ENCODE measurements at places on chromosomes 4 and X.
A peak's percentile ranks its signal among the peaks of the same experiment; 100 is the strongest.

- H3K27ac ChIP-seq: peak overlapping the region; percentile 82
- no peaks in the 10 kb centered on the region for H3K27me3 ChIP-seq
- H3K4me1 ChIP-seq: peaks cover 53% of the 10 kb centered on the region
- peak overlapping the region; percentile 97 for H3K4me3 ChIP-seq
- no peak for DNase-seq
Observed at GRCh38 chr4:48342606-48342880, 1.2 kb downstream of the SLAIN2 start.

GRCh38 chrX:71095981-71096759, 519 bp downstream of the FOXO4 start:
- H3K27me3 ChIP-seq: no peaks in the 10 kb centered on the region
- peak overlapping the region; percentile 95 for H3K4me3 ChIP-seq
- H3K27ac ChIP-seq: peak overlapping the region; percentile 93
- H3K4me1 ChIP-seq: peaks cover 26% of the 10 kb centered on the region
- peaks cover 2% of the 10 kb centered on the region for H3K36me3 ChIP-seq

- DNase-seq: no peak
- H3K27ac ChIP-seq: no peak overlapping the region
- no peaks in the 10 kb centered on the region for H3K4me1 ChIP-seq
- H3K4me3 ChIP-seq: no peak overlapping the region
Observed at GRCh38 chr4:141016117-141016798, 117.0 kb downstream of the RNF150 start.

GRCh38 chr4:14254252-14254651, 626.7 kb upstream of the BOD1L1 start:
- no peaks in the 10 kb centered on the region for H3K27me3 ChIP-seq
- H3K27ac ChIP-seq: no peak overlapping the region
- peak; percentile 23 for DNase-seq

DNA sequence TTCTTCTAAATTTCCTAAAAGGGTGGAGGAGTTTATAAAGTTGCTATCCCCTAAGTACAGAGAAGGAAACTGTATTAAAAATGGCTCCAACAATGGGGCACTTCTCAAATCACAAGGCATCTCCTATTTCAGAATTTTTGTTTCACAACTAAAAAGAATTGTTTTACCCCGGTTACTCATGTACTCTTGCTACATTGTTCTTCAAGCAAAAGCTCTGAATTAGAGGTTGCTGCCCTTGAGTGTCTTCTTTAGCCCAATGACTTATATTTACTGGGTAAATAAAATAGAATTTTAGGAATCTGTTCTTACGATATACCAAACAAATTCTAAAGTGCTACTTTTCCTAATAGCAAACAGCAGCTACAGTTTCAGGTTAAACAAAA, 67.5 kb downstream of the PPEF2 start:
- H3K4me1 ChIP-seq: no peaks in the 10 kb centered on the region
- DNase-seq: no peak
- no peaks in the 10 kb centered on the region for H3K36me3 ChIP-seq
- no peak overlapping the region for H3K27ac ChIP-seq

DNA sequence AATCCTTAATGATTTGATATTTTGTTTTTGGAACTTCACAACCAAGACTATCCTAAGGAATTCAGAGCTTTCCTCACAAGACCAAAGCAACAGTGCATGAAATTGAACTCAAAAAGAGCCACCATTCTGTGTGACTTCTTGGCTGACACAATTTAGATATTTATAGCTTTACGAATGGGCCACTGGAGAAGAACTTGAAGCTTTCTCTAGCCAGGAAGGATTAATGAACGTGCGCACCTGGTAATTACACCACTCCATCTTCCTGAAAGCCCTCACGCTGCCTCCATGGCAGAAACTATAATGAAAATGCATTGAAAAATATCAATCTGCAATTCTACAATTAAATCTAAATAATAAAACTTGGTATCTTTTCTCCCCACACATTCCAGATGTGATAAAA, 1057.8 kb downstream of the DMD start:
- H3K27me3 ChIP-seq: no peaks in the 10 kb centered on the region
- no peak for DNase-seq
- no peak overlapping the region for H3K4me3 ChIP-seq
- H3K36me3 ChIP-seq: no peaks in the 10 kb centered on the region
- H3K27ac ChIP-seq: no peak overlapping the region

- DNase-seq: no peak
- no peaks in the 10 kb centered on the region for H3K4me1 ChIP-seq
- peaks cover 2% of the 10 kb centered on the region for H3K27me3 ChIP-seq
- no peak overlapping the region for H3K4me3 ChIP-seq
Observed at GRCh38 chr4:26061248-26061986, 147.4 kb downstream of the SMIM20 start.

DNA sequence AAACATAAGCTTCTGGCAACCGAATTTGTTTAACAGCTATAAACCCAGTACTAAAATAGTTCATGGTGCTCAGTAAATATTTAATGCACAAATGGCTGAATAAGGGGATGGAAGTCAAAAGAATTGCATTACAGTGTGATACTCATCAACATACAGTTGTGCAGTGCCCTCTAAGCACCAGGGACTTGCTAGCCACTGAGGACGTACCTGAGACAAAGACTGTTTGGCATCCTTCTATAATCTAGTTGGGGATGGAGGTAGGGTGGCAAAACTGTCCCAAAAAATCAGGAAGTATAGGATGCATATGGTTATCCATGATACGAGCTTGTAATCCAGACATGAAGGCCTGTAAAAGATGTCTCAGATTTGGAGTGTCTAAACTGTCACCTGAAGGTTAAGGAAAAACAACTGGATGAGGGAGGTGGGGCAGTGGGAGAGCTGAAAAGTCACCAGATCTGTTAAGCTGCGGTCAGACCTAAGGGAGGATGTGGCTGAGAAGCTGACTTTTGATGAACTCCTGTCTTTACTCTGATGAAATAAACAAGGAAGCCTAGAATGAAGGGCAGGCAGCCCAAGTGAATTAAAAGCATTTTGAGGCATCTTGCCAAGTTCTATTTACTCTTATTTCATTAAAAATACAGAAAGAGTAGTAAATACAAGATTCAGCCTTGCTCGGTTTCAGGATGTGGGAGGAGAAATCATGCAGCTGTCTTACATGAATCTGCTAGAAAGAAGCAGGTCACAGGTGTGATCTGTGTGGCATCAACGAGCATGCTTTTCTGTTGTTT, 12.0 kb upstream of the CD38 start:
- no peaks in the 10 kb centered on the region for H3K36me3 ChIP-seq
- peaks cover 17% of the 10 kb centered on the region for H3K4me1 ChIP-seq
- no peaks in the 10 kb centered on the region for H3K27me3 ChIP-seq
- DNase-seq: no peak
- H3K4me3 ChIP-seq: no peak overlapping the region

- peaks cover 12% of the 10 kb centered on the region for H3K4me1 ChIP-seq
- H3K27me3 ChIP-seq: no peaks in the 10 kb centered on the region
- no peak overlapping the region for H3K27ac ChIP-seq
- H3K36me3 ChIP-seq: no peaks in the 10 kb centered on the region
- no peak overlapping the region for H3K4me3 ChIP-seq
Observed at GRCh38 chrX:64580035-64580434, 184.8 kb upstream of the MTMR8 start.

GRCh38 chr4:1464581-1465171, 58.4 kb upstream of the NKX1-1 start:
- H3K4me1 ChIP-seq: no peaks in the 10 kb centered on the region
- H3K36me3 ChIP-seq: no peaks in the 10 kb centered on the region
- DNase-seq: no peak
- peaks cover 15% of the 10 kb centered on the region for H3K27me3 ChIP-seq

GRCh38 chr4:144645631-144646522, at the start of gene HHIP:
Gene HHIP (plus strand): TSS chr4:144646156. CDS start chr4:144646676, 520 bp downstream.
- peak within 1 kb of the TSS; percentile 80 for H3K4me3 ChIP-seq
- peaks cover 29% of the 10 kb centered on the region for H3K4me1 ChIP-seq
- DNase-seq: peak; percentile 32
- H3K27me3 ChIP-seq: peaks cover 32% of the 10 kb centered on the region

DNA sequence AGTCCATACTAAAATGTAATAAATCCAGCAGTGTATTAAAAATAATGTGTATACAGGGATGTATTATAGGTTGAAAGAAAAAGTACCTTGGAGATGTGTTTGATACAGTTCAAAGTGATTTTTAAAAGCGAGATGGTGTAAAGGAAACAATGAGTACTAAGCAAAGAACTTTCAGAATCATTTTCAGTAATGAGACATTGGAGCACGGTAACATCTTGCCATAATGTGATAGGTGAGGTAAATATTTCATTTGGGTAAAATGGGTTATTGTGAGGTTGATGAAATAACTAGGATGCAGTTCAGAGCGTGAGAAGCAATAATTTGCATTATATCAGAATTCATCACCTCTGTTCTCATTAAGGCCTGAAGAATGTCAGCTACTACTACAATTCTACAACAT, 25.9 kb downstream of the EIF2S3 start:
- H3K4me3 ChIP-seq: no peak overlapping the region
- H3K4me1 ChIP-seq: peaks cover 3% of the 10 kb centered on the region
- H3K27me3 ChIP-seq: no peaks in the 10 kb centered on the region
- H3K27ac ChIP-seq: no peak overlapping the region

DNA sequence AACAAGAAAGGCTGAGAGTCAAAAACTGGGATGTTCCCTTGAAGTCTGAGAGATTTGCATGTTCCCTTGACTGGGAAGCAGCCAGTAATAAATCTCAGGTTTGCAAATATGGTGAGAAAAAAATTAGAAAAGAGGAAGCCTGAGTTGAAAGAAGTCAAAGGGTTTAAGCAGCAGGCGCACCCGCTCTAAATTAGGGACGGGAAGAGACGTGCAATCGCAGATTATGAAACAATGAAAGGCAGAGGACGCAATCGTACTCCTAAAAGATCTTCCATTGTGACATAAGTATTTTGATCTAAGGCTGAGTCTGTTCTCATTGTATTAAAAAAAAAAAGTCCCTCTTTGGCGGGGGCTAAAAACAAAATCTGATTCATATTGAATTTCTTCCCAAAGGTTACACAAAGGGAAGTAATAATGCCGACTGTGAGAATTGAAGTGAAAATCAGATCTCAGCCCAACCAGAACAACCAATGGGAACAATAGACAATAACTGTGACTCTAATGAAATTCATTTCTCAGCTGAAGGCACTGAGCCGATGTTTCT, 28.2 kb downstream of the SAT1 start:
- no peaks in the 10 kb centered on the region for H3K27me3 ChIP-seq
- peaks cover 20% of the 10 kb centered on the region for H3K4me1 ChIP-seq
- H3K27ac ChIP-seq: no peak overlapping the region
- peak overlapping the region; percentile 55 for H3K4me3 ChIP-seq

- H3K4me1 ChIP-seq: peaks cover 3% of the 10 kb centered on the region
- H3K27me3 ChIP-seq: no peaks in the 10 kb centered on the region
- no peak overlapping the region for H3K4me3 ChIP-seq
- H3K36me3 ChIP-seq: peaks cover 24% of the 10 kb centered on the region
- no peak for DNase-seq
Observed at GRCh38 chr4:80015407-80016189, 57.4 kb downstream of the ANTXR2 start.

- no peak overlapping the region for H3K27ac ChIP-seq
- H3K4me1 ChIP-seq: no peaks in the 10 kb centered on the region
- H3K27me3 ChIP-seq: no peaks in the 10 kb centered on the region
- no peak for DNase-seq
- H3K4me3 ChIP-seq: no peak overlapping the region
Observed at GRCh38 chrX:349196-349595, 30.6 kb upstream of the GTPBP6 start.

DNA sequence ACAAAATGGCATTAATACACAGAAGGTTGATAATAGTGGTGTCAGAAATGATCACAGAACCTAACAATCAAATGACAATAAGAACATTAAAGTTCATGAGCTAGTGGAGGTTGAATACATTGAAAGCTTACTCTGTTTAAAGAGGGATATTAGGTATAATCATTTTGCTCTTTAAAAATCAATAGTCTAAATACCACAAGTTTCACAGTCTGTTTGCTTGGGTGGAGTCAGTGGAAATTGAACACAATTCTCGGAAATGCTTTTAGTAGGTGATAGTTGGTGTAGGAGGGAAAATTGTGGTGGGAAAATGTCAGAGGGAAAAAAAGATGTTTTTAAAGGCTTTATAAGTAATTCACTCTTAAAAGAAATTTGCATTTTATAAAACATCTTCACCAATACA, 197.1 kb downstream of the GLUD2 start:
- no peak overlapping the region for H3K4me3 ChIP-seq
- H3K4me1 ChIP-seq: no peaks in the 10 kb centered on the region
- H3K27ac ChIP-seq: no peak overlapping the region
- H3K36me3 ChIP-seq: no peaks in the 10 kb centered on the region
- DNase-seq: no peak
- H3K27me3 ChIP-seq: no peaks in the 10 kb centered on the region

GRCh38 chr4:75698963-75699228, 25.5 kb upstream of the USO1 start:
- no peaks in the 10 kb centered on the region for H3K27me3 ChIP-seq
- peak overlapping the region; percentile 44 for H3K4me3 ChIP-seq

DNA sequence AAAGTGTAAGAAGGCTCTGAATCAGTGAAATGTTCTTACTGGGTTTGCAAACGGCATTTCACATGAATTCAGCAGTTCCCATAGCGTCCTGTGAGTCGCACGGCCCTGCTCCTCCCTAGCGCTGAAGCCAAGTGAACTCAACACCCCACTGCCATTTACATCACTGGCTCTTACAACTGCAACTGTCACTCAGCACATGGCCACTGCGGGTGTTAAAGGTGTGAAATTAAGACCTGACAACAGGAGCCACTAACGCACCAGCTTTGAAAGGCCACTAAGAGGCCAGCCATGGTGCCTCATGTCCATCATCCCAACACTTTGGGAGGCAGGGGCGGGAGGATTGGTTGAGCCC, 31.7 kb downstream of the RNF212 start:
- no peak overlapping the region for H3K27ac ChIP-seq
- peaks cover 29% of the 10 kb centered on the region for H3K27me3 ChIP-seq
- H3K4me3 ChIP-seq: no peak overlapping the region
- no peak for DNase-seq
- H3K36me3 ChIP-seq: no peaks in the 10 kb centered on the region

- H3K4me1 ChIP-seq: no peaks in the 10 kb centered on the region
- H3K27me3 ChIP-seq: peaks cover 21% of the 10 kb centered on the region
- H3K36me3 ChIP-seq: no peaks in the 10 kb centered on the region
- H3K4me3 ChIP-seq: no peak overlapping the region
Observed at GRCh38 chr4:53625888-53626287, 34.6 kb upstream of the LNX1 start.

DNA sequence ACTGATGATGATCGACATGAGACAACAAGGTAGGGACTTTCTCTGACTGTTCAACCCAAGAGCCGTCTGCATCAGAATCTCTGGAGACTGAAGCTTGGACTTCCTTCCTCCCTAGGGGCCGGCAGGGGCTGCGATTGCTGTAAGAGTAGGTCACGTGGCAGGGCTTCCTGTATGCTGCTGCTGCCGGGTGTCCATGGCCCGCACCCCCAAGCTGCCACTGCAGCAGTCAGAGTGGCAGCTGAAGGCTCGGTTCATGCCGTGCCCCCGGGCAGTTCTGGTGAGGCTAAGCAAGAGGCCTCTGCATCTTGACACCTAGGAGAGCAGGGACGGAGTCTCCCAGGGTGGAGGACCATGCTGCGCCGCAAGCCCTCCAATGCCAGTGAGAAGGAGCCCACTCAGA, at the start of gene SASH3:
Gene SASH3 (plus strand): TSS at position 203 of the 400 bp plus-strand sequence. CDS start 149 bp downstream, at position 352.
- DNase-seq: peak; percentile 47
- H3K27me3 ChIP-seq: no peaks in the 10 kb centered on the region
- H3K4me3 ChIP-seq: peak within 1 kb of the TSS; percentile 93
- peaks cover 36% of the 10 kb centered on the region for H3K36me3 ChIP-seq
